Esophagus squamous epithelium (tissue), 5 donors: ENCODE measurements at places on chromosomes 4 and X.

DNA sequence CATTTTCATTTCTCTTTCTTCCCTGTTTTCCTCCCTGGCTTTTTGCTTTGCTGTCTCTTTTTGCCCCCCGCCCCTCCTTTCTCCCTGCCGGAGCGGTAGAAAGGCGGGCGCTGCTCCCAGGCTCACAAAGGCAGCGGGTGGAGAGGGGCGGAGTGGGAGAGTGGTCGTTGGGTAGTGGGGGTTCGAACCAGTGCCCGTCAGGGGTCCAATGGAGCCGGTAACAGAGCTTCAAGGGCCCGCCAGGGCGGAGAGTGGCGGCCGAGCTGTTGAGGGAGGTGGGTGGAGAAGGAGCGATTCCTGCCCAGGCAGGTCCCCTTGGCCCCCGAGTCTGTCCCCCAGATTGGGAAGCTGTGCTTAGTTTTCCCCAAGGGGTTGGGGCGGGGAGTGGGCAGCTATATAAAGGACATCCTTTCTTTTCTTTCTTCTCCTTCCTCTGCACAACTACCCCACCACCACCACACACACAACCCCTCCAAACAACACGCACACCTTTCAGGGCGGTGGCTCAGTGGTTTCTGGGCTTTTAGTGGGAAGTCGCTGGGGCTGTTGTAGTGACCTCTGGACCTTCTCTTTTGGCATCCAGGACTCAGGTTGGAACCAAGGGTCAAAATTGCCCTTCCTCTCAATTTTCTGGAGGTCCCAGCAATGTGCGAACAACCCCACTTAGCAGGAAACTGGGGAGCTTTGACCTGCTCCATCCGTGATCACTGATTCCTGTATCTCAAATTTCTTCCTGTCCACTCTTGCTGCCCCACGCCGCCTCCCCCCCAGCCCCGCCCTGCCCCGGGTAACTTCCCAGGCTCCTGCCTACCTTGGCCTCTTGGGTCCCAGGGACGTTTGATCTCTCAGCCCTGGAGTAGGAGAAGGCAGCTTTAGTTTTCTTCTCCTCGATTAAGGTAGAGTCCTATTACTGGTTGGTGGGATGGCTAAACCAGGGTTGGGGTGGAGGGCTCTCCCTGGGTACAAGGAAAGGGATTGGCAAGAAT lies 1.9 kb downstream of the EFNB1 start:
- DNase-seq = no peak

DNA sequence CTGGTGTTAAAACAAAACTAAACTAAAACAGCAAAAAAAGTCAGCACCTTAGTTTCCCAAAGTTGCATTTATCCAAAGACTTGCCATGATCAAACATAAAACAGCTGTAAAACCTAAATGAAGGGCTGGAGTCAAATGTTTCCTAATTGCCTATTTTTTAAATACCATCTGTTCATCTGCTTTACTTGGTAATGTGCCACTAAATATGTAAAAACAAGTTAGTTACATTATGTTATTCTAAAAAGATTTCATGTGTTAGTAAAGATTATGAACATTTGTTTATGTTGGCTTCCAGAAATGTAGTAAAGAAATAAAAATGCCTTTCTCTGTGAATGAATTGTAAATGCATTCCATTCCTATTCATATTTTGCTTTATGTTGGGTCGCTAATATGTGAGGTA lies 977.8 kb downstream of the FSTL5 start:
- no peak for DNase-seq

GRCh38 chr4:97496298-97496873 lies 646.9 kb downstream of the STPG2 start:
- DNase-seq = no peak

GRCh38 chr4:2081540-2081939 lies 22.4 kb downstream of the NAT8L start:
- DNase-seq = no peak

GRCh38 chr4:48127682-48128404 lies 6.2 kb downstream of the TXK start:
- peak; percentile 11 for DNase-seq

- no peak for DNase-seq
These were observed 68.3 kb upstream of the CHRDL1 start for GRCh38 chrX:110863883-110864282.

GRCh38 chr4:182017038-182017437 lies 226.2 kb upstream of the TENM3 start:
- no peak for DNase-seq

DNA sequence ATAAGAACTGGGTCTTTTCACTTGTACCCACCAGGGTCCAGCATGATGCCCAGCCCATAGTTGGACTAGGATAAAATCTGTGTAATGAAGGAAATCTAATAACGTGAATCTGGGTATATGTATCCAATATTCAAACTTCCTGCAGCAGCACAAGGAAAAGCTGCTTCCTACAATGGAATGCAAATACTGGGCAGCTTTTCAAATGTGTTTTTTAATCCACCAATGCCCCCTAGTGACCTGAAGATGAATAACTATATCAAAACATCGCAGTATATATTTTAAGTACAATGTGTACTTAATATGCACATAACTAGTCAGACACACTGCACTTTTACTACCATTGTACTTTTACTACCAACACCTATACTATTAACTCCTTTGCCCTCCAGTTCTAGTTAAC lies 5.3 kb downstream of the APOO start:
- DNase-seq = no peak

- no peak for DNase-seq
These were observed 490.9 kb upstream of the INTU start for GRCh38 chr4:127141856-127142255.

GRCh38 chr4:54840992-54841768 lies 183.4 kb downstream of the KIT start:
- DNase-seq = no peak

DNA sequence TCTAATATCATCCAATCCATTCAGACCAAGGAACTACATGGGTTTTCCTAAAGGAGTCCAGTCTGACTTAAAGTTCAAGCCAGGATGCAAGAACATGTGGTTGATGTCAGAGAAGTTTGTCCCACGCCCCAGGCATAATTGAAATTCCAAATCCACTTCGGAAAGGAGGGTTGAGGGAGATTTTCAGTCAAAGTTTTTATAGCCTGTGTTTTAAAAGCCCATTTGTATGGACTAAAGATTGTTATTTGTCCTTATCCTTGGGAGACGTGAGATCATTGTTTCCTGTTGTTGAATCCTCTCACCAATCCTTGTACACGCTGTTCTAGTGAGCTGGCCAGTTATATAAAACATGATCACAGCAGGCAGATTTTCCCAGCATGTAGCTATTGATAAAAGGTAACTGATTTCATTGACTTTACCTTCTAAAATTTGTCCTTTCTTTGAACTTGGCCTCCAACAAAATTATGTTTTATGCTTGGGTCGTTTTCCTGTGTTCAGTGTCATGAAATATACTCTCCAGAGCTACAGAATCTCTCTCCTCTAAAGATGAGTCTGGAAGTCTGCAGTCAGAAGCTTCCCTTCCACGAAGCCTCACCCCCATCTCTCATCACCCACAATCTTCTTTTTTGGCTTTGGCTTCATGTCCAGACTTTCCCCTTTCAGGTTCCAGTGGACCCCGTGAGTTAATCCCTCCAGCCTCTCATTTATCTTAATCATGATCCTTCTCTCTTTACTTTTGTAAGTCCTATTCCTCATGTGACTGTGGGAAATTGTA lies 92.9 kb downstream of the ATP10D start:
- DNase-seq = no peak

GRCh38 chr4:26069218-26069617 lies 155.2 kb downstream of the SMIM20 start:
- no peak for DNase-seq

DNA sequence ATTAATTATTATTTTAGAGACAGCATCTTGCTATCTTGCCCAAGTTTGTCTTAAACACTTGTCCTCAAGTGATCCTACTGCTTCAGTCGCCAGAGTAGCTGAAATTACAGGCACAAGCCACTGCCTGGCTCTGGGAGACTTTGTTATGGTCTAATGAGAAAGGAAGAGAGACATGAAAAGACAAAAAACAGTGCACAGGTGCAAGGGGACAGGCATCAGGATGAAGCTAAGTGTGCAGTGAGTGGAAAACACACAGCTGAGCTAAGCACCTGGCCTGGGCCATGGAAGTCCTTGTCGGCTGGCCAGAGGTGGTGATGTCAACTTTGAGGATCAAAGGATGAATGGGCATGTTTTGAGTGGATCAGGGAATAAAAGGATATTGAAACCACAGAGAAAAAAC lies 102.7 kb downstream of the HS3ST1 start:
- DNase-seq = no peak

- no peak for DNase-seq
These were observed 179.0 kb upstream of the RASGEF1B start for GRCh38 chr4:81650606-81651242.

- no peak for DNase-seq
These were observed 742 bp upstream of the TAF1 start for GRCh38 chrX:71365356-71365874.

DNA sequence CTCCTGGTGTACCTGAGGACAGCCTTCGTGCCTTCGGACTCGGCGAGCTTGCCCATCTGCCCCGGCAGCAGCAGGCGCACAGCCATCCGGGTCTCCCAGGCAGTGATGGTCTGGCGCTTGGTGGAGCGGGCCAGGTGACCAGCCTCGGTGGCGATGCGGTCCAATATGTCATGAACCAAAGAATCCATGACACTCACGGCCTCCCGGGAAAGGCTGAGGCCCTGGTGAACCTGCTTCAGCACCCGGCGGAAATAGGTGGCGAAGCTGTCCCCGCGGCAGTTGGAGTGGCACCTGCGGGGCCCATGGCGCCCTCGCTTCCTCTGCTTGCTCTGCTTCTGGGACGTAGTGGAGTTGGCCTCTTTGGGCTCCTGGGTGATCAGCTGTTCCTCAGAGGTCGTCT lies 350 bp downstream of the H2BW1 start:
- DNase-seq = no peak

DNA sequence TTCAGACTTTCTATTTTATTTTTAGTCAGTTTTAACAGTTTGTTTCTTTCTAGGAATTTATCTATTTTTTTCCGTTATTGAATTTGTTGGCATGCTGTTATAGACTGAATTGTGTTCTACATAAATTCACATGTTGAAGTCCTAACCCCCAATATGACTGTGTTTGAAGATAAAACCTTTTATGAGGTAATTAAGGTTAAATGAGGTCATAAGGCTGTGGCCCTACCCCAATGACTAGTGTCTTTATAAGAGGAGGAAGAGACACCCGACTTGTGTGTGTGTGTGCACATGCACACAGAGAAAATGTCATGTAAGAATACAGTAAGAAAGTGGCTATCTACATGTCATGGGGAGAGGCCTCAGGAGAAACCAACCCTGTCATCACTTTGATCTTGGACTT lies 146.3 kb downstream of the BRWD3 start:
- DNase-seq = no peak

GRCh38 chrX:152817078-152817764 lies 13.3 kb downstream of the CETN2 start:
- DNase-seq = no peak

DNA sequence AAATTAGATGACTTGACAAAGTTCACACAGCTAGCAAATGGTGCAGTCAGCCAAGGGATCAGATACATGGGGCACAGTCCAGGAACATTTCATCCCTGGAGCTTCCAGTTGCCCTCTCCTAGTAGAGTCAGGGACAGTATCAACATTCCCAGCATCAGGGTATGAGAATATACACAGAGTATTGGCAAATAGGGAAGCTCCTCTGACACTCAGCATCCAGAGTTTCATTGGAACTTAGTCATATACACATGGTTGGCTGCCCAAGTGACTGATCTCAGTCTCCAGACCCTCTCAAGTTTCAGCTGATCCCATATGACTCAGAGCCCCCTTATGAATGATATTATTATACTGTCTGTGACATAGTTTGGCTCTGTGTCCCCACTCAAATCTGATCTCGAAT lies 13.7 kb upstream of the KCTD8 start:
- DNase-seq = no peak
